ENCODE measurements at places on chromosomes 4 and X.

DNA sequence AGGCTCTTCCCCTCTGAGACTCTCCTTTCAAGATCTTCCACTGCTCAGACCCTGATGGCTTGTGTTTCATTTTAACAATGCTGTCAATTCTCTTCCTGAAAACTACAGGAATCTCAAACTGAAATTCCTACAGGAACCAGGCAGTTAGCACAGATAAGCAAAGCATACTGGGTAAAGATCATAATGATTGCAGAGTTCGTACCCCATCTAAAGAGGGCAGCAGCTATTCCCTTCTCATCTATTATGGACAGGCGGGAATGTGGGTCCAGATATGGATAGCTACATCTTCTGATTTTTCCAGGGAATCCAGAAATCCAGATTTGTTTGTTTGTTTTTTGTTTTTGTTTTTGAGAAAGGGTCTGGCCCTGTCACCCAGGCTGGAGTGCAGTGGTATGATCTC lies 83.8 kb downstream of the STARD8 start:
- no peak for DNase-seq

- no peak for DNase-seq
Measured at GRCh38 chr4:25578432-25578831, 77.2 kb upstream of the SLC34A2 start.

GRCh38 chr4:152535360-152535902 lies 461 bp downstream of the FBXW7 start:
- no peak for DNase-seq

GRCh38 chr4:147139455-147140198 lies 194.0 kb upstream of the TTC29 start:
- no peak for DNase-seq

GRCh38 chr4:169626331-169627282 lies 6.2 kb downstream of the CLCN3 start:
- DNase-seq: no peak

DNA sequence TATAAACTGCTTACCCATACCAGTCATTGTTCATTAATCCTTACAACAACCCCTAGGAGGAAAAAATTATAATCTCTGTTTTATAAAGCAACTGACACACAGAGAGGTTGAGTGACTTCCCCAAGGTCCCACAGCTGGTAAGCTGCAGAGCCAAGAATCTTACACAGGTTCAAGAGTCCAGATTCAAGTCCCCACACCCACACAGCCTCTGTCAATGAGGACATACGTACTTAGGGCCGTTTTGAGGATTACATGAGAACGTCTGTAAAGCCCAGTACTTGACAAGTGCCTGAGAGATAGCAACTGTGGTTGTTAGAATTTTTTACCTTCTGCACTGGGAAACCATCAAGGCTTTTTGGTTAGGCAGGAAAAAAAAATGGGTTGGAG lies 556 bp upstream of the SLC25A43 start:
- no peak for DNase-seq

GRCh38 chr4:102809190-102809589 lies 18.2 kb downstream of the UBE2D3 start:
- no peak for DNase-seq

- DNase-seq: no peak
Measured at GRCh38 chr4:2141762-2142451, 82.8 kb downstream of the NAT8L start.

DNA sequence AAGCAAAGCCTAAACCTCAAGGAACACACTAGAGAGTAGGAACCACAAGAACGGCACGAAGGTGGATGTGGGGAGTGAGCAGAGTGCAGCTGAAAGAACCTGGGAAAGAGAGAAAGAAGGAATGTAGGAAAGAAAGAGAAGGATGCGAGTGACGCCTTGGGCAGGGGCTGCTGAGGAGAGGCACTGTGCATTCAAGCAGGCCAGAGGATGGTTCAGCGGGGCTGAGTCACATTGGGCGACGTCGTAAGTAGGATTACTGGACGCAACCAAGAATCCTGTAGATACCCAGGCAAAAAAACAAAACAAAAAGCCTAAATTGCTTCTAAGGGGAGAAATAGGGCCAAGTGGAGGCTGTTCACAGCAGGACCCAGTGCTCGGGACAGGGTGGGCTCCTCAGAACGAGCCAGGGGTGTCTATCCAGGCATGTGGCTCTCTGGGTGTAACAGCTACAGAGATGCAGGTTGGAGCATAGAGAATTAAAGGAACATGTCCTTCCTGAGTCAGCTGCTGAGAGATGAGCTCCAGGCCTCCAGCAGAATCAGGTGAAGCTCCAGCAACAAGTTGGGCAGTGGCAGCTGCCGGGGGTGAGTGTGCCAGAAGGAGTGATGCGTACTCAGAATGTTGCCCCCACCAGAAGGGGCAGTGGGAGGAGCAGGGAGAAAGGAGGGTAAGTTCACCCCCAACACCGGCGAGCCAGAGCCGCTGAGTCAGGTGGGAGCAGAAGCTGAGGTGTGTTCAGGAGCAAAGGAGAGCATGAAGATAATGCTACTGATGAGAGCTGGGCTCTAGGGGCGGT lies 38.6 kb downstream of the NELFA start:
- no peak for DNase-seq

- DNase-seq: no peak
Measured at GRCh38 chr4:182808673-182809416, 108.3 kb downstream of the DCTD start.

DNA sequence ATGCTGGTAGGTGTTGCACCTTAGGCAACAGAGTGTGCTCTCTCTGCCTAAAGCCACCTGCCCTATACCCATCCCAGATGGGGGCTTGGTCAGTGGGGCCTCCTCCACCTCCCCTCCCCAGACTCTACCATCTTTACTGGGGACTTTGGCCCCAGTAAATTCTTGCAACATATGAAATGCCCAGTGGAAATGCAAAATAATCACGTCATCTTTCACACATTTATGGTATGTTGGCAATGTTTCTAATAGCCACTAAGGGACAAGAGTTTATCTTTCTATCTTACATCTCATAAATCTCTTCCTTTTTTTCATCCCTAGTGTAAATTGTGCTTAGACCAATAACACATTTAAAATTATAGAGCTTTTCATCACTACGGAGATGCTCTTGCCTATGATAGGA lies 103.0 kb upstream of the MAML3 start:
- DNase-seq: no peak

GRCh38 chrX:18047491-18047890 lies 173.2 kb downstream of the BEND2 start:
- no peak for DNase-seq

GRCh38 chr4:81421346-81422218 lies 50.1 kb downstream of the RASGEF1B start:
- DNase-seq: peak; percentile 57

GRCh38 chrX:85503258-85504158 lies 124.0 kb upstream of the POF1B start:
- DNase-seq: no peak

DNA sequence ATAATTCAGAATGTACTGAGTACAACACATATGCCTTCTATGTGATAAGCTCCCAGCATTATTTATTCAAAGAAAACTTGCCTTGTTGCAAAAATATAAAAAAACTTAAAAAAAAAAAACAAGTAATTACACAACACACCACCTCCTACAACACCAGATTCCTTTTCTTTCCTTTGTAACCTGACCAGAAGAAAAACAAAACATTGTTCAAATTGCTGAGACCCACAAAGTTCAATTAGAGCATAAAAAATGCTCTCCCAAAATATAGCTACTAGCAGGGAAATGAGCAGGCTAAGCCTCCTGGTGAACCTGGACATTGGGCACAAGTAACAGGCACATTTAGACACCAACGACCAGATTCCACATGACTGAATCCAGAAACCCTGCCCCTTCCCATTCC lies 38.3 kb downstream of the MECP2 start:
- no peak for DNase-seq

DNA sequence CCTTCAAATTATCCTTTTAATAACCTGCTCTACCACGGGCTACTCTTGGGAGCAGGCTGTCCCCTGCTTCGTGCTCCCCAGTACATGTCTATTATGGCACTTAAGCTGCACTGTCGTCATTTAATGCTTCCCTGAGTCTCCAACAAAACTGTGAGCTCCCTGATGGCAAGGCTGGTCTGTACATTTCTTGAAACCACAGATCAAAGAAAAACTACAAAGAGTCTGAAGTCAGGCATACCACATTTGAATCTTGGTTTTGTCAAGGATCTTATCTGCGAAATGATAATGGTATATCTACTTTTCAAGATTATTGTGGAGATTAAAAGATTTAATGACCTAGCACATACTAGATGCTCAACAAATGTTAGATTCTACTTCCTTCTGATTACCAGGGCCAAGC lies 45.7 kb downstream of the MAML3 start:
- DNase-seq: no peak

GRCh38 chr4:158397781-158398180 lies 123.9 kb upstream of the RXFP1 start:
- no peak for DNase-seq

DNA sequence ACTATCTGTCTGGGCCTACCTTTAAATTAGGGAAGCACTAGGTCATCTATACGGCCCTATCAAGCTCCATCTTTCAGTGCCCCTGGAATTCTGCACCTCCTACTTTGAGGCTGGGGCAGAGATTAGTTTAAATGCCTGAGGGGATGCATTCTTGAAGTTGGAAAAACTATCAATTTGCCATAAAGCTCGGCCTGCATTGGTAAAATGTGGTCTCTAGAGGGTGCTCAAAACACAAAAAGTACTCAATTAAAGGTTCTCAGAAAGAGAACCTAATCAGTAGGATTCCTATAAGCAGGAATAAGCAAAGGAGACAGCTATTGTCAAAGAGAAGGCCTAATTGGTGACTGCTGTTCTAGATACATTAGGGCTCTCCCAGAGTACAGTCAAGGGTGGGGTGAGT lies 111.7 kb downstream of the AMER1 start:
- DNase-seq: no peak

GRCh38 chr4:184851200-184851541 lies 25.4 kb upstream of the ACSL1 start:
- DNase-seq: no peak

- no peak for DNase-seq
Measured at GRCh38 chrX:10206317-10206716, 49.5 kb downstream of the CLCN4 start.

GRCh38 chrX:112081781-112082652 lies 559 bp downstream of the TRPC5 start:
- no peak for DNase-seq

GRCh38 chrX:120755066-120755846 lies 120.4 kb downstream of the CT47B1 start:
- peak; percentile 14 for DNase-seq

DNA sequence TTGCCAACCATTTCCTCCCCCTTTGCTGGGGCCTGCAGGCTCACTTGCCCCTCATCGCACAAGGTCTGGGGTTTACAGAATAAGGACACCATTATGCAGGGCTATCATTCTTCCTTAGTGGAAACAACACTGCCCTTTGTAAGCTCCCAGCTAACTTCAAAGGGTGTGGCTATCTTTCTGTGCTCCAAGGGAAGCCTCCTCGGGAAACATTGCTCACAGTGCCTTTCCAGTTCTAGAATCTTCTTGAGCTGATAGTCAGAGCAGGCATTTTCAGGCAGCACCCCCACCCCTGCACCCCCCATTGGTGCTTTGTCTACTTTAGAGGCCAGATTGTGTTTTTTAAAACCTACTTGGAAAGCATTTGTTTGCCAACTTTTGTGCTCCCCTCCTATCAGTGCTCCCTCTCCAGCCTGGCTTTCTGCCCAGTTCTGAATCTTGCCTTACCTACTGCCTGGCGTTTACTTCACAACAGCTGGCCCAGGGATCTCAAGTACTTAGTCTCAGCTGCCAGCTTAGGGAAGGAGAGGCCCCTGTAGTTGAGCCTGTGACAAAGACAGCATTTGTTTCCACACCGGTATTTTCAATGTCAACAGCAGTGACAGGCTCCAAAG lies 53.5 kb downstream of the PLAC1 start:
- peak; percentile 58 for DNase-seq

DNA sequence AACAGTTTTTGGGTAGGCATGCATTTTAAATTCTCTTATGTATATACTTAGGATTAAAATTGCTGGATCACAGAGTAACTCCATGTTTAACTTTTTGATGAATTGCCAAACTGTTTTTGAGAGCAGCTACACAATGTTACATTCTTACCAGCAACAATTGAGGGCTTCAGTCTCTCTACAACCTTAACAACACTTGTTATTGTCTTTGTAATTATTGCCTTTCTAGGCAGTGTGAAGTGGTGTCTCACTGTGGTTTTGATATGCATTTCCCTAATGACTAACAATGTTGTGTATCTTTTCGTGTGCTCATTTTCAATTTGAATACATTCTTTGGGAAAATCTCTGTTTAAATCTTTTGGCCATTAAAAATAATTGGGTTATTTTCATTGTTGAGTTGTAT lies 17.3 kb upstream of the F11 start:
- no peak for DNase-seq

DNA sequence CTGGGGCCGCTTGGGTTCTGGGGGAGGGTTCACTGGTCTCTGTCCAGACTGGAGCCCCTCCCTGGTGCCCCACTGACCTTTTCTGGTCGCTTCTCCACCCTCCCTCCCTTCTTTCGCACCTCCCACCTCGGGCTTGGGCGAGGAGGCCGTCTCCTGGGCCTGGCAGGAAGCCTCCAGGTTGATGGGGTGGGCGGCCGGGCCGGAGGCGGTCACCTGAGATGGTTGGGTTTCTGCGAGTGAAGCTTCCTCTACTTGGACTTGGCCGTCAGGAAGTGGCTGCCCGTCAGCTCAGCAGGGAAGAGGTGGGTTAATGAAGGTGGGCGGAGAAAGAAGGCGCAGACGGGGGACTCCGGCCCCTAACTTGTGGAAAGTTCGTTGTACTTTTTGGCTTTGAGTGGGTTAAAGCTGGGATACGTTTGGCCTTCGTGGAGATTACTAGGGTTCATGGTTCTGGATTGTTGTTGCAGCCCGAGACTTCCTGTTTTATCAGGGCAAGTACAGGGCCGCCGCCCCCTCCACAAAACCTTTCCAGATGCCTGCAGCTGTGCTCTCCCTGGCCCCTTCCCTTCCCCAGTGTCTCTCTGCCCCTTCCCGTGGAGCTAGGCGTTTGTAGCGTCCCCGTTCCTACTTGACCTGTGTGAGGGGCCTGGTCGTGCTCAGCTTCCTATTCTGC lies 1.2 kb downstream of the AKAP17A start:
- DNase-seq: no peak

DNA sequence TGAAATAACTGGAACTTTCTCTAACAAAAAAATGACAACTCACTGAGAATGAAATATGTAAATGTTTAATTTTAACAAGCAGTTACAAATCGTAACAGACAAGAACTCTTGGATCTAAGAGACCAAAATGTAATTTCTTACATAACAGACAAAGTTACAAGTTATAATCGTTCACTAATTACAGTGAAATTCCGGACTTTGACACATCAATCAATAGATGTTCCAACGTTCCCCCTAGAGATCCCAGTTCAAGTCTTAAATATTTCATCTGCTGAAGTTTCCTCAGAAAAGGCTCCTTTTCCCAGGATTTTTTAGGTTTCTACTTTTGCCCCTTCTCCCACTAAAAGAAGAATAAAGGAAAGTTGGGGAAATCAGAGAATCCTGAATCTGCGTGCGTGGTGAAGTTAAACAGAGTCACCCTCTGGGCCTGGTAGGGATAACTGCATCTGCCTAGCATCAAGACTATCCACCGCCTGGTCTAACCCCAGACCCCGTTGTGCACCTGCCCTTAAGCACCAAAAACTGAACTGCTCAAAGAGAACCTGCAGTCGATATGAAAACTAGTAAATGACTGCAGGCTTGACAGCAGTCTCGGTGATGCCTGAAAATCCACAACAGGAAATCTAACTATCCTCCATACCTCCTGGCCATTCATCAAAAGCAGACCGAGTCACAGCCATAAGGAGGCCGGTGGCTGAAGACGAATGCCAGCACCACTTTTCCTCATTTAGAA lies 2.3 kb downstream of the IRF2 start:
- DNase-seq: no peak
